ENCODE measurements at places on chromosomes 5 and 9.

DNA sequence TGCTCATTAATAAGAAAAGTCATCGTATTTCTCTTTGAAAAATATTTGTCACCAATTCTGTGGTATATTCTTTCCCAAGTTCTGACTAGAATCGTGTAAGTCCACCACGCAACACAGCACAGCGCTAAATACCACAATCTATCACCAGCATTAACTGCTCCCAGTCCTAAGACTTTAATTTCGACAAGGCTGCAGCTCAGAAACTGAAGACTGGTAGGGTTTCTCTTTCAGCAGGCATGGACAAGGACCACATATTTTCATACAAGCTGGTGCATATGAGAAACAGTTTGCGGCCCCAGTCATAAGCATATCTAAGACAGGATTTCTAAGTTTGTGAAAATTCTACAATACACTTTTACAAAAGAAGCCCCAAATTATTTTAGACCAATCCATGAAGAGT is 24.1 kb downstream of the BNC2 start:
- no peak for DNase-seq

GRCh38 chr5:63043792-63044191 is 465.2 kb downstream of the LRRC70 start:
- no peak for DNase-seq

DNA sequence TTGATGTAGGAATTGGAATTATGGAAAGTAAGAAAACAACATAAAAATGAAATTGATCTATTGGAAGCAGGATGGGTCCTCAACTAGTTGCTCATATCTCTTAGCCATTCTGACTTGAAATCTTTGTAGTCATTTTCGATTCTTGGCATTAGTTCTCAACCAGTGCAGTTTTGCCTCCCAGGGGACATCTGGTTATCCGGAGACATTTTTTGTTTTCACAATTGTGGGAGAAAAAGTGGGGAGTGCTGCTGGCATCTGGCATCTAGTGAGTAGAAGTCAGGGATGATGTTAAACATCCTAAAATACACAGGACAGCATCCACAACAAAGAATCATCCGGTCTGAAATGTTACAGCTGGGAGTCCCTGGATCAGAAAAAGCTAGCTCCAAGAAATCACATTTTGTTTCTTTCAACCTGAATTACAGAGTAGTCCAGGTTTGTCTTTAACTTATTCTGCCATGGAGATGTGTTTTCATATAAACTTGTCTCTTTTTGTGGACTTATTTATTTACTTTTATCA is 74.9 kb downstream of the FBXL7 start:
- no peak for DNase-seq

DNA sequence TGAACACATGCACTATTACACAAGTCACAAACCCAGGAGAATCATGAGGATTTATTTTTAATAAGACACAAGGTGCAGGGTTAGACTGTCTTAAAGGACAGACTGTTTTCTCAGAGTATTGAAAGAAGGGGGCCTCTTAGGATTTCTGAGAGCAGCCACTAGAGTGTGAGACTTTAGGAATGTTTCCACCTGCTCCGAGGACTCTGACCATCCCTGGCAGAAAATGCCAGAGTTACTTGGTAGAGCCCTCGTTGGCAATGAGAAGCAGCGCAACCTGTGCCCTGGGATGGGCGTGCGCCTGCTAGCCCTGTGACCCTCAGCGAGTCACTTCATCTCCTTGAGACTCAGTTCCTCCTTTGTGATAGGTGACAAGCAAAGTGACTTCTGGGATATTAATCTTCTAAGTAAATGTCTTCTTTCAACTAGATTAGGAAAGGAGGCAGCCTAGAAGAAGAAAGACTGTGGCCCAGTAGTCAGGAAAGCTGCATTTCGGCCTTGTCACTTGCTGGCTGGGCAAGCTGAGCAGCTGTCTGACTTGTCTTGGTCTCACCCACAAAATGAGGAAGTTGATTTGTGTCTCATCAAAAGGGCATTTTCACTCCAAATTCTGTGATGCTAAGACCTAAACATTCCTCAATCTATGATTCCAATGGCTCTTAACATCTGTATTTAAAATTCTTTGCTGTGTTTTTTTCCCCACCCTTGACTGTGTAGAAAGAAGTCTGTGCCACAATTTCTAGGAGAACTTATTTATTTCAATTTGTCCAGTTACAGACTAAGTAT is 60.5 kb downstream of the PTCD2 start:
- DNase-seq = no peak

GRCh38 chr5:131524431-131524830 is 110.6 kb downstream of the RAPGEF6 start:
- DNase-seq = no peak

- no peak for DNase-seq
Observed at GRCh38 chr9:115058684-115059315, 59.2 kb downstream of the TNC start.

DNA sequence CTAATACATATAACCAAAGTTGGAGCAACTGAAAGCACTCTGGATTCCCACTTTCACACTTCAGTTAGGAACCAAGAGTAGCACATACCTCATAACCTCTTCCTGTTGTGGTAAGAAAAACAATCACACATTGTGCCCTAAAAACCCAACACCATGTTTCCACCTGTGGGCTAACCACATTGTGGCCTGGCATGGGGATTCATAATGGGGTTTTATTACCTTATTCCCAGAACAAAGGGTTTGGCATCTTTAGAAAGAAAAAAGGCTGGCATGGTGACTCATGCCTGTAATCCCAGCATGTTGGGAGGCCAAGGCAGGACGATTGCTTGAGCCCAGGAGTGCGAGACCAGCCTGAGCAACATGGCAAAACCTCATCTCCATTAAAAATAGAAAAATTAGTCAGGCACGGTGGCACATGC is 60.6 kb downstream of the HSD17B3 start:
- no peak for DNase-seq

DNA sequence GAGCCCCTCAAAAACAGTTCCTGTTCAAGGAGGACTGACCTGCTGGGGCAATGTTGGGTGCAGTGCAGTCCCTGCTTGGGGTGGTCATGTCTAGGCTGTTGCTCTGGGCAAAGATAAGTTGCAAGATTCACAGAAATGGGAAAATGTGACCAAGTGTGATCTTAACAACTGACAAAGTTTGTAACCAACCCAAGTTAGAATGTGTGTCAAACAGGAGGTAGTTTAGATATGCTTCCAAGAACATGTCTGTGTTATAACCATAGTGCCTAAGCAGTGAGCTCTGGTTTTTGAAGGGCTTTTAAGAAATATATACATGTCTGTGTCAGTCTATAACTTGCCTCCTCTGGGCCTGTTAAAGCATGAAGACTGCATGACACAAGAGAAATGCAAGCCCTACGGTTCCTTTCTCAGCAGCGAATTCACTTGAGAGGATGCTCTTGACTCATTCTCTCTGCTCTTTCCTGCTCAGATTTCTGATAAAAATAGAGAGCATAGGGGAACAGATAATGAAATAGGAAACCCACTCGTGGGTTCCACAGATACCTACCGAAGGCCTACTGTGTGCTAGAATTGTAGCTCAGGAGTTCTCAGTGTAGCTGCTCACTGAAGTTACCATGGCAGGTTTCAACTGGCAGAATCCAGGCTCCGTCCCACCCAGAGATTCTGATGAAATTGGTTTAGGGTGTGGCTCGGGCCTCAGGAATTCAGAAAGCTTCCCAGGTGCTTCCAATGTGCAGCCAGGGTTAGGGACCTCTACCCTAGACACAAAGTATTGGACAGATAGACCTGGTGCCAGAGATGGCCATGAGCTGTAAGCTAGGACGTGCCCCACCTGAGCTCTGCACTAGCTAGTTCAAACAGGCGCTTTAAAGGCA is 52.4 kb downstream of the ARHGEF37 start:
- DNase-seq = no peak

DNA sequence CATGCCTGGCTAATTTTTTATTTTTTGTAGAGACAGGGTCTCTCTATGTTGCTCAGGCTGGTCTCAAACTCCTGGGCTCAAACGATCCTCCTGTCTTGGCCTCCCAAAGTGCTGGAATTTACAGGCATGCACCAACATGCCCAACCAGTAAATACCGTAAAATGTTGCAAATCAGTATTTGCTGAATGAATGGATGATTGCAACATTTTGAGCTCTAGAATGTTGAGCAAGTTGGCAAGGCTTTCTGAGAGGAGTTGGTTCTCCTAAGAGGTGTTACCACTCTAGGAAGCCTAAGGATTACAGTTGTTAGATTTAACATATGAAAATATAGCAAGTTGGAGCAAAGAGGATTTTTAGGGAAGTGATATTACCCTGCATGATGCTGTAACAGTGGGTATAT is 15.6 kb upstream of the DMXL1 start:
- DNase-seq = no peak

- no peak for DNase-seq
Observed at GRCh38 chr9:133887540-133888047, 104.5 kb downstream of the VAV2 start.
